ENCODE measurements at places on chromosomes 12 and 14.

- no peak for DNase-seq
These were observed 162.7 kb downstream of the FOXN3 start for GRCh38 chr14:89254166-89254909.

DNA sequence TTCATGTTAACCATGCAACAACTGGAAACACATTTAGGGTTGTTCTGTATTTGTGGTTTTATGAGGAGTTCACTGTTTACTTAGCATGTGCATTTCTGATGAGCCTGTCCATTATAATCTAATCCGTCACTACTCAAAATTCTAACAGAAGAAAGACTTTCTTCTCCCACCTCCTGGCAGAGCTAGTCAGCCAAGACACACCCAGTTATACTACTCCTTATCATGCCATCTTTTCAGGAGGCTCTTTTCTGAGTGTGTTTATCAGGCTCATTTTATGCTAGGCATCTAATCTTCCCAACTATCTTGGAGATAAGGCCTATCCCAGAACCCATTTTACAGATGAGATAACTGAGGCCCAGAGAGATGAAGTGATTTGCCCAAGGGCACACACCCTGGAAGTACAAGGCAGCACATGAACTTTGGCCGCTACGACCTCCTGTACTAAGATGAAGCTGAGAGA lies 10.4 kb upstream of the MED13L start:
- DNase-seq: no peak

GRCh38 chr12:78402366-78403134 lies 462.0 kb upstream of the SYT1 start:
- no peak for DNase-seq

DNA sequence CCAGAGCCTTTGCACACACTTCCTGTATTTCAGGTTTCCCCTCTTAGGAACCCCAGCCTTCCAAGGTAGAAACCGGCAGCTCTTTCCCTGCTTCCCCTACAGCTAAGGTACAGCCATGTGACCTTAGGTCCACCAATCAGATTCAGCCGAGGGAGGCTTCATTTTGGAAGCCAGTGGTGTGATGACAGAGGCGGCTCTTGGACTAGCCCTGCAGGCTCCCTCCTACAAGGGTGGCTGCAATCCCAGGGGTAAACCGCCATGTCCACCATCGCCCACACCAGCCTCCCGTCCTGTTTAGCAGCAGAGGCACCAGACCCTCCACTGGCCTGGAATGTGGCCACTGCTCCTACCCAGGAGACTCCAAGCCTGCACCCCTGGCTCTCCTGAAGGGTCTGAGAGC lies 65.6 kb downstream of the SERPINA3 start:
- DNase-seq: no peak

DNA sequence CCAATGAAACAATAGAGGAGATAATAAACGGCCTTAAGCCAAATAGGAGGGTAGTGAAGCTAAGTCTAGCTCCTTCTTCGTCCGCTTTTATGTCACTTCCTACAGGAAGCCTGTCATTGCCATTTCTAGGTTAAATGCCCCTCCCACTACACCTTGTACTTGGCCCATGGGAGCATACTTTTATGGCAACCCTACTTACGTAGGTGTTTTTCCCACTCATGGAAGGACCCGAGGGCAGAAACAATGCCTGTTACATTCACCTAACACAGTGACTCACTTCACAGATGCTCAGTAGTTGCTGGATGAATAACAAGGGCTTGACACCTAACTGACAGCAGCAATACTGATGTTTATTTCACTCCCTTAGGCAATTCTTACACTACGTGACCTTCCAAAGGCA lies 44.5 kb downstream of the ALKBH1 start:
- no peak for DNase-seq

GRCh38 chr12:71938728-71939385 lies at the start of gene TPH2:
Gene TPH2, plus strand, starts transcription at chr12:71938845. Its CDS starts 142 bp downstream, at chr12:71938987.
- no peak for DNase-seq

DNA sequence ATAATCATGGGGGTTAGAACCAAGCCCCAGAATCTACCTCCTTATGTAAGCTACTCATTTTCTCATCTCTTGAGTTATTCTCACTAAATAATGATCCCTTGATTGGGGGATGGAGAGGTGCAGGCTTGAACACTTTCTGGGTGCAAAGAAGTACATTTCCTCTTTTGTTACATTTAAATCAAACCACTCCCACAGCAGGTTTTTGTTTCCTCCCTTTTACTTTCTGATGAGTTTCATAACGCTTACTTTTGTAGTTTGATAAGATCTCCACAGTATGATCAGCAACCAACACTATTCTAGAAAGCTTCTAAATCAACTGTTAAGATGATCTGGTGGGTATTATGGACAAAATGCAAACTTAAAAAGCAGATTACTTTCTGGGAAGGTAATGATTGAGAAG lies 20.5 kb downstream of the VCPKMT start:
- no peak for DNase-seq

DNA sequence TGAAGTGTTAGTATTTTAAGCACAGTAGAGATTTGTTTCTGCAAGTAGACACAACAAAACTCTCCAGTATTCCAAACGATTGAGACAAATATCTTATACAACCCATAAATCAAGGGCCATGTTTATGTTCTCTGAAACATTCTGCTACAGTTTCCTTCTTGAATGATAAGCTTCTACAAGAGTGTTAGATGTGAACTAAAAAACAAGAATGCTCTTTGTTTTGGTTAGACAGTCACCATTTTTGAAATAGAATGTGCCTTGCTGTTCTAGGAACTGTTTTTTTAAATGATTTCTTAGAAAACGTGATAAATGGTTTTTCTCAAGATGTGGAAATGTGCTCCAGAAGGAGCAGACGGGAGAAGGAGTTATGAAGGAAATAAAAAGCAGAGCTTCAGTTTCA lies 1656.3 kb upstream of the FLRT2 start:
- DNase-seq: no peak

DNA sequence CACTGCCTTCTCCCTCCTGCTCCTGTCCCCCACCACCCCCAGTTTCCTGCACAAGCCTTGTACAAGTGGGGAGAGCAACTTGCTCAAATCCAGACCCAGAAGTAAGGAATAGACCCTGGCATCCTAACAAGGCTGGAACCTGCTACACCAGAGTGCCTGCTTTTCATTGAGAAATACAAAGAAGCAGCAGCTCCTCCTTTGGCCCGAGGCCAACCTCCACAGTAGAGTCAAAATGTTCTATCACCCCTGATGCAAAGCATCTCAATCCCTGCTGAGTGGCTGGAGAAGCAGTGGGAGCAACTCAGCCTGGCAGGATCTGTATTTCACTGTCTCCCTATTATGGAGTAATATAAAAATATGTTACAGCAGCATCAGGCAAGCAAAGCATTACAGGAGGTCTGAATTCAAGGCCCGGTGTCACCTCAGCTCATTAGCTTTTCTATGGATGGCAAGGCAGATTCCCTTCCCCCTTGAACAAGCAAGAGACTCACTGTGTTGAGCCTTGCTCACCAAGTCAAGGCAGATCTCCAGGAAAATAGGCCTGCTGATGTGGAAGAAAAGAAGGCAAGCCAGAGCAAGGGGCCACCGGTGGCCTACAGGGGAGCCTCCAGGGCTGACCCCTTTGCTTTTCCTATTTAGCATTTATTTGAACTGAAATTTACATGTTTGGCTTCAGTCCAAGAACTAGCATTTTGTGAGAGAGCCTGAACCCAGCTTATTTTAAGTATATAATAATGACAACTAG lies 186.3 kb upstream of the EGLN3 start:
- DNase-seq: no peak

- no peak for DNase-seq
These were observed 75.5 kb downstream of the RAD52 start for GRCh38 chr12:873954-874353.

DNA sequence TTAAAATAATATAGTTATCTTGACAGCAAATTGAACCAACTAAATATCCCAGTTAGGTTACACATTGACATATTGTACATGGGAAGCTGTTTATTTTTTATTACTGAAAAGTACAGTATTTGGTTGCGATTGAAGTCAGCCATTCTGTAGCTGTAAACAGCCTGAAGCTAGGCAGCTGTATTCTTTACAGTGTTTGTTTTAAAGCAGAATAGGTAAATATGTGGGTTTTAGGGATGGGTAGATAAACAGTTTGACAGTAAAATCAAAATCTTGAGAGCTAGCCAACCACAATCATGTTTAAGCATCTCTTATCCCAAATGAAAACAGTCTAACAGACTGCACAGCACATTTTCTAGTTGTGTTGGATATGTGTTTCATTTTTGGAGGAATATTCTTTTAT lies 45.7 kb downstream of the TTC6 start:
- no peak for DNase-seq

DNA sequence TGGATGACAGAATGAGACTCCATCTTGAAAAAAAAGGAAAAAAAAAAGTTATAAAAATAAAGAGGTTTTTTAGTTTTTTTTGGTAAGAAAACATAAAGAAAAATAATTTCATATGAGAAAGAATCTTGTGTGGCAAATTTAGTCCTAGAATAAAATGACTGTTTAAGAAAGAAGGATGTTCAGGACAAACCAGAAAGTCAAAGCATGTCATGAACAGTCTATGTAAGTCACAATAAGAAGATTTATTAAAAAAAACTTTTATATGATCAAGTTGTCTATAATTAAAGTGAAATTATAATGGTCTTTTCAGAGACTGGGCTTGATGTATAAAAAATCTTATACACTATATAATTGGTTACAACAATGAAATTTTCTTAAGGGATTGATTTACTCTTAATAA lies 68.1 kb upstream of the HECTD1 start:
- DNase-seq: no peak

DNA sequence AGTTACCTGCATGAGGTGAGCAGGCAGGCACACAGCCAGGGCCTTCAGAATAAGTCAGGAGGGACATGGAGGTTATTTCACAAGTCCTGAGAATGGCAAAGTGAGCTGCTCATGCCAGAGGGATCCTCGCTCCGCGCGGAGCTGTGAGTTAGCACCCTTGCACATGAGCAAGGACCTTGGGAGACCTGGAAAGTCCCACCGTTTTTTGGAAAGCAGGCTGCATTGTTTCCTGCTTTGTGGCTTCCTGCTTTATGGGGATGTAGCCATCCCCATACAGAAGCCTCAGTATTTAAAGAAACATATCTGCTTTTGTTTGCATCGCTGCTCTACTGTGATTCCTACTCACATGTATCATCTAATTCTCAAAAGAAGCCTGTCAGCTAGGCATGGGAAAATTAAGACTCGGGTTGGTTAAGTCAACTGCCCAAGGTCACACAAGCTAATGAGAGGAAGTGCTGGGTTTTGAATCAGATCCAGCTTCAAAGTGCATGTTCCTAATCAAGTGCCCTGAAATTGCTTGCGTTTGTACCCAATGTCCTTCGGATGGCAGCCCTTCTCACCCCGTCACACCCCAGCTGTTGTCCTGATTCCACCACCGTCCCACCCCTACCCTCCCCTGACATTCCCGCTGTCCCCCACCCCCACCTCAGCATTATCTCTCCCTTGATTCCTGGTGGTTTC lies 106.2 kb downstream of the CRACR2A start:
- no peak for DNase-seq

- no peak for DNase-seq
These were observed 689 bp upstream of the PDE3A start for GRCh38 chr12:20367583-20368113.

GRCh38 chr14:24098927-24099813 lies 5.1 kb downstream of the PCK2 start:
- DNase-seq: no peak

GRCh38 chr14:78904094-78904493 lies 733.9 kb downstream of the NRXN3 start:
- no peak for DNase-seq

Data from AG04450 (cell line).